ENCODE measurements at places on chromosomes 1 and 21.

GRCh38 chr21:27154451-27155129 is 187.7 kb upstream of the ADAMTS5 start:
- no peak for DNase-seq

DNA sequence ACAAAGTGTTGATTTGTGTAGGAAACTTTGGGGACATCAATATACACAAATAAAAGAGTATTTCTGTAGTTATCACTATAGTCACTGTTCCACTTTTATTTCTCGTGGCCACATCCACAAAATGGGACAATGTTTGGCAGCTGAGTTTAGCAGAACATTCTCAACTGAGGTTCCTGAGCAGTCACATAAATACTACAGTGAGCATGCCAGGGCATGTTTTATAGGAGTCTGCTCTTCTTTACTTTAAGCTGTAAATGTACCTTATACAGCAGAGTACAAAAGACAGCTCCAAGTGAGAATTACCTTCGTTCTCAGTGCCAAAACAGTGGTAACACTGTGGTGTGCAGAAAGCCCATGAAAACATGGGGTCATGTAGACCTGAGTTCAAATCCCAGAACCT is 5.0 kb downstream of the BTG3 start:
- DNase-seq = no peak

DNA sequence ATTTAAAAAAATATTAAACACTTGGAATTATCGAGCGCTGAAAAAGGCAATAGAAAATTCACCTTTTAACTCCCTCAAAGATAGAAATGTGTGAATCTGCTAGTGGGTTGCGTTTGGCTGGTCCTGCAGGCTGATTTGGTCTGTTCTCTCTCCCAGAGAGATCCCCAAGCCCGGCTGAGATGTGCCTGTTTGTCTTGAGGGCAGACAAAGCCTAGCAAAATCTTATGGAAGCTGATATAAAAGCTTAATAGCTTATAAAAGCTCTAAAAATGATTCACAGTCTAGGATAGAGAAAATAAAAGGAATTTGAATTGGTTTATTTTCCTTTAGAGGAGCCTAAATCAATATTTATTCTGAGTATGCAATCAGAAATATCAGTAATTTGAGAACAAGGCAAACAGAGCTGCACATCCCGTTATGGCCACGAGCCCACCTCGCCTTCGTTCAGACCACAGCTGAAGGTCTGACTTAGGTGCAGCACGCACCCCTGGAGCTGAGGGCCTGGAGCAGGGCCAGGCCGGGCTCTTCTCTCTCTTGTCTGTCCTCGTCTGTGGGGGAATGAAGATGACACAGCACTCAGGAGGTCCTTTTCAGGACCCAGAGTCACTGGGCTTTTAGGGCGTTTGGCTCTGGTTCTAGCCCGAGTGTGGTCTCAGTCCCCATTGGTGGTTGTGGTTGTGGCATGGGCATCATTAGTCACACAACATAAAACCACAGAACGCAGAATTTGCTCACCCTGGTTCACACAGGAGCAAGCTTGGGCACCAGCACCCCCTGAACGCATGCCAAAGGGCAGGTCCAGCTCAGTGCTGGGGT is 18.6 kb downstream of the PDE9A start:
- DNase-seq = no peak

DNA sequence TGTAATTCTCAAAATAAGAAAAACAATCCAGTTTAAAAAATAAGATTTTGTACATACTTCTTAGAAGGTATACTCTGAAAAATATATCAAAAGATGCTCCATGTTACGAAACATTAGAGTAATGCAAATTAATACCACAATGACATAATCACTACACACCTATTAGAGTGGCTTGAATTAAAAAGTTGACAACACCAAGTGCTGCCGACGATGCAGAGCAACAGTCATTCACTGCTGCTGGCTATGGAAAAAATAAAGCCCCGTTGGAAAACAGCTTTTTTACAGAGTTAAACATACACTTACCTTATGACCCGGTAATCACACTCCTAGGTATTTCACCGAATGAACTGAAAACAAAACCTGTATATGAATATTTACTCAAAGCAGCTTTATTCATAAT is 14.8 kb downstream of the COA6 start:
- DNase-seq = no peak

DNA sequence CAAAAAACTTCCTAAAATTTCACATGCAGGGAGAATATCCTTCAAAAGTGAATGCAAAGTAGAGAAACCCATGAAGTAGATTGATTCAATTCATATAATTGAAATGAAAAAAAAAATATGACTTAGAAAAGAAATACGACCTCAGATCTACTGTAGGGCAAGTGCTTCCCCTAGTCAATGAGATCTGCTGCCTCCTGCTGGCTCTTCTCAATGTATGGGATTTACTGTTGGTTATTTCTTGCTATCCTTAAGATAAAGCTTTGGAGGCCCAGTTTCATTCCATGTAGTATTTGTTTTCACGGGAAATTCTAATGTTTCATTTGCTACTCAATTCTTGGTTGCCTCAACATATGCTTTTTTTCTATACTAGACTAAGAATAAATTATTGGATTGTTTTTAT is 46.2 kb downstream of the ZNF648 start:
- DNase-seq = no peak

DNA sequence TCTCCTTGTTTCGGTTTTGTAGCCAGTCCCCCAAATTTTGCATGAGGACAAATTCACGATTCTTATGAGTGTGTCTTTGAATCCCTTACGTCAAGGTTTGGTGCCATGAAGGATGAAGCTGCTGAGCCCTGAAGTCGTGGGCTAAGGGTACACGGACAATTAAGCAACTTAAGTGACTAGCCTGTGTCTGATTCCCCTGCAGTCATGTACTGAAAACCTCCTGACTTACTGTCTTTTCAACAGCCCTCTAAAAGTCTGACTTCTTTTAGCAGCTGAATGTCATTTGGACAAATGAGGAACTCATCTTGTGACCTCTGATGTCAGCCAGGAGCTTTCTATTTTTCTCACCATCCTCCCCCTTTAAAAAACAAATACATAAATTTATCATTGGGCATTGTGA is 27.1 kb upstream of the C1orf105 start:
- DNase-seq = no peak

DNA sequence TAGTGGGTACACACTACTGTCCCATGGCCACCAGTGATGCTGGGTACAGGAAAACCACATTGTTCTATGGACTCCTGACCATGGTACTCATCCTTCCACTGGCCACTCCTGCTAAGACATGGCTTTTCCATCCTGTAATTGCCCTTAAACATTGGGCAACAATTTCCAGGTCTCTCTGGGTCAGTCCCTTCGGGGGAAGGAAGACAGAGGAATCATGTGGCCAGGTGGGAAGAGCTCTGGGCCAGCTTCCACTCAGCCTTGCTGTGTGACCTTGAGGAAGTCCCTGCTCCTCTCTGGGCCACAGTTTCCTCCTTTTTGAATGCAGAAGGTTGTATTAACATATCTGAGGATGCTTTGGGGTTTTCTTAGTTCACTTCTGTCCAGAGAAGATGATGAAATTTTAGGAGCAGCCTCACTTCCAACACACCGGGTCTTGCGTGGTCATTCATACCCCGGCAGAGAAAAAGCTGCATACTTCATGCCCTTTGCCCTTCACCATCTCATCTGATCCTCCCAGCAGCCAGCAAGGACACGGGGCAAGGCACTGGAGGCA is 50.8 kb downstream of the SRRM1 start:
- no peak for DNase-seq

GRCh38 chr1:93501829-93502369 is 54.0 kb downstream of the FNBP1L start:
- no peak for DNase-seq

- DNase-seq = no peak
These were observed 252.5 kb downstream of the SDCCAG8 start for GRCh38 chr1:243508303-243508713.

DNA sequence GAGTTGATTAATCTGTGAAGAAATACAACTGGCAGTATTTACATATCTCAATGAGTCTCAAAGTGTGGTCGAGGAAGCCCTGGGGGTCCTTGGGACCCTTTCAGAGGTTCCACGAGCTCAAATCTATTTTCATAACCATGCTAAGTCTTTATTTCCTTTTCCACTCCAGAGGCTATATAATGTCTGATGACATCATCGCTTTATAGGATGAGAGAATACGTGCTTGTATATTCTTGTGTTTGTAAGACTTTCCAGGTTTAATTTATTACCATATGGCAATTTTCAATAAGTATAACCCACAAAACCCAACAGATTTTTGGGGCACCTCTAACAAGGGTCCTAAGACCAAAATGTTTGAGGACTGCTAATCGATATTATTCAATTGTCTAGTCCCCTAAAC is 1.4 kb upstream of the SLC19A2 start:
- DNase-seq = no peak

GRCh38 chr1:76833856-76834255 is 33.4 kb upstream of the ST6GALNAC5 start:
- no peak for DNase-seq

DNA sequence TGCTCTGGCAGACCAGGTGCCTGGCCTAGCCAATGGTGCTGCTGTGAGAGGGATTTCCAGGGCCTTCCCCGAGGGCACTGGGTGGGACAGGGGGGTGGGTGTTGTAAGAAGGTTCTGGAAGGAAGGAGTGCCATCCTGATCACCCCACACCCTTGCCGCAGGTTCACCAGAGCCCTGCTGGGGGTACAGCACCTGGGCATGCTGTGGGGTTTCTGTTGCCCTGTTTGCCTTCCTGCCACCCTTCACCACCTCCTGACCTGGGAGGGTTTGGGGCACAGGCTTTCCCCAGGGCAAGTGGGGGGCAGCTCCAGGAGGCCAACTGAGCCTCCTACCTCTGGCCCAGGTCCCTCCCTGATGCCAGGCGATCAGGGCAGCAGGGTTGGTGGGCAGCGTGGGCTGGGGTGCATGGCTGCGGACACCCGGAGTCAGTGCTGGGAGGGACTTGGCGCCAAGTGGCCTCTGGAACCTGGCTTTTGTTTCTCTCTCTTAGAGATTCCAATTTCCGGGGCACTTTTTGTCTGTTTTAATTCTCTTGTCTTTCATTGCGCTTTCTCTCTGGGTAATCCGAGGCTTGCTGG is 318.8 kb downstream of the PTPRU start:
- no peak for DNase-seq

- no peak for DNase-seq
These were observed 73.2 kb downstream of the NKAIN1 start for GRCh38 chr1:31166462-31166861.

DNA sequence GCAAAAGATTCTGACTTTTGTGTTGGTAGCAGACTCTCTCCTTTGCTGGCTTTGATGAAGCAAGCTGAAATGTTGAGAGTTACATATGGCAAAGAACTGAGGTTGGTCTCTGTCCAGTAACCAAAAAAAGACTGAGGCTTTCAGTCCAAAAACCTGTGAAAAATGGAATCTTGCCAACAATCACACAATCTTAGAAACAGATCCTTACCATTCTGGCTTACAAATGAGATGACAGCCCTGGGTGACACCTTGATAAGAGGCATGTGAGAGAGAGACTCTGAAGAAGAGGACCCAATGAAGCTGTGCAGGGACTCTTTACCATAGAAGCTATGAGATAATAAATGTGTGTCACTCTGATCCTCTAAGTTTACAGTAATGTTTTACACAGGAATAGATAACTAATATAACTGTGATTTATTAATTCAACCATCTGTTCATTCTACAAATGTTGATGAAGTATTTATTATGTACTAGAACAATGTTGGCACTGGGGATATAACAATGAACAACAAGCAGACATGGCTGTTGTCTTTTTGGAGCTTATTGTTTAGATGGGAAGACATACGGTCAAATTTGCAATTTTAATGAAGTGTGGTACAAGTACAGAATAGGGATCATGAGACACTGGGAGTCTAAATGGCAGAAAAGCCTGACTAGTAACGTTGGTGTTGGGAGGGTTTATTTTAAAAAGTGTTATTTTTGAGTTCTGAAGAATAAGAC is 251.0 kb downstream of the OLFM3 start:
- DNase-seq = no peak

GRCh38 chr1:5367306-5367705 is 624.9 kb downstream of the NPHP4 start:
- DNase-seq = no peak

DNA sequence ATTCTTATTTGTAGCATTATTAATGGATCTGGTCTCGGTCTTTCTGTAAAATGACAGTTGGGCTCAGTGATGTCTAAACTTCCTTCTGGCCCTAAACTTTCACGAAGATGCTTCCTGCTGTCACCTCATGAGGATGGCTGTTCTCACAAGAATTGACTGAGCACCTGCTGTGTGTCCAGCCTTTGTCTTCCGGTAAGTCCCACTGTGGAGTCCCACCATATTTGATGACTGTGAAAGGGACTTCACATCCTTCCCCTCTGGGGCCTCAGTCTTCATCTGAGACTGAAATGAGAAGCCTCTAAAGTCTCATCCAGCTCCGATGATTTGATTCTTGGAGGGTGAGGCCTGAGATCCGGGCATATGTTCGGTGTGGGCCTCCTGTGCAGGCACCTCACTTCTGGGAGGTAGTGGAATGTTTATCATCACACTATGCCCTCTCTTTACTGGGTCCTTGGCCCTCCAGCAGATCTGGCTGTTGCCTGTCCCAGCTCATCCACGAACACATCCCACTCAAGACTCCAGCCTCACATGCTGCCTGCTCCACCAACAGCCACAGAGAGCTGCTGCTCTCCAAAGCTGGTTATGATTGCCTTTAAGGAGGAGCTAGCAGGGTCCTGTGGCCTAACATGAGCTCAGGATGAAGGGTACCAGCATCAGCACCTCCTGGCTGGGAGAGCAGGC is 95.8 kb downstream of the KCNN3 start:
- DNase-seq = no peak

GRCh38 chr1:201740086-201740541 is 88.8 kb upstream of the IPO9 start:
- no peak for DNase-seq

Measured in stimulated activated CD4-positive, alpha-beta T cell treated with anti-CD3 and anti-CD28 coated beads, Interleukin-1b, Interleukin-23, amount 100 ng/mL, for 1 hour (primary cell).